ENCODE measurements at places on chromosomes 7 and 10.
A peak's percentile ranks its signal among the peaks of the same experiment; 100 is the strongest.

DNA sequence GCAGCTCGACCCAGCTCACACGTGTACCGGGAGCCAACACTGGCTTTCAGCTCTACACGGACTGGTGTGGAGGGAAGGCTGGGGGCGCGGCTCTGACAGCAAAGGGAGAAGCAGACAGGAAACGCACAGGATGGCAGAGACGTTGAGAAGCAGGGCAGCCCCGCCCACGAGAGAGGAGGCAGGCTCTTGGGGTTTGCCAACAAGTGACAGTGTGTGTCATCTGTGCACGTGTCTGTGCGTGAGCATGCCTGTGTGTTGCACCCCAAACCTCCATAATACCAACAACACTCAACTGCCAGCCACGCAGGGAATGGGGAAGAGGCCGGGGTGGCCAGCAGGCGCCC, 64.4 kb upstream of the PDGFA start:
- peak; percentile 95 for DNase-seq

DNA sequence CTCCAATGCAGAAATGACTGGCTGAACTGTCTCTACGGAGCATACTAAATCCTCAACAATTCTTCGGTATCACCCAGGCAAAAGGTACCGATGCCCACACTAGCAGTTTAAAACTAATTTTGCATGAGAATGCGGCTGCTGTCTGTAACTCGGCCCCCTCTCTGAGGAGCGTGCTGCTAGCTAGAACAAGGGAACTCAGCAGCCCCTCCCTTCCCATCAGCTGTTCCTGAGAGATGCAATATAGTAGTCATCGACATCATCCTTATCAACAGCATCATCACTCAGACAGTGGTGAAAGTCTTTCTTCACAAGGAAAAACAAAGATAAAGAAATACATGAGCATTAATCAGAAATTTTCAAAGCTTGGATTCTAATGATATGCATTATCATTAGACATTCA, 189.1 kb upstream of the FRMD4A start:
- DNase-seq, result no peak

DNA sequence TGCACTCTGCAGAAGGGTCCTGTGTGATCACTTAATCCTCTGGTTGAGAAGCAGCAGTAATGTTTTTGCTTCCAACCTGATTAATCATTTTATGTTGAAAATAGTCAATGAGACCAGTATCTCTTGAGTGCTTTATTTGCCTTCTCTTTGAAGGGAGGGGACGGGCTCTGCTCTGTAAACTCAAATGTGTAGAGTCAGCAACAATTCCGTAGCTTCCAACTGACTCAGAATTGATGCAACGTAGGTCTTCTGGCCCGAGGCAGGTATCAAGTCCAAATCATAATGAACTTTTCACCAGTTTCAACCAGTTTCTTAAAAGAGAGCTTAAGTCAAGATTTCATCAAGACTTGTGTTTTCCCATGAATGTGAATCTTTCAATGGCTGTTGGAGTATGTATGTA, 26.3 kb downstream of the GUSB start:
- no peak for DNase-seq

DNA sequence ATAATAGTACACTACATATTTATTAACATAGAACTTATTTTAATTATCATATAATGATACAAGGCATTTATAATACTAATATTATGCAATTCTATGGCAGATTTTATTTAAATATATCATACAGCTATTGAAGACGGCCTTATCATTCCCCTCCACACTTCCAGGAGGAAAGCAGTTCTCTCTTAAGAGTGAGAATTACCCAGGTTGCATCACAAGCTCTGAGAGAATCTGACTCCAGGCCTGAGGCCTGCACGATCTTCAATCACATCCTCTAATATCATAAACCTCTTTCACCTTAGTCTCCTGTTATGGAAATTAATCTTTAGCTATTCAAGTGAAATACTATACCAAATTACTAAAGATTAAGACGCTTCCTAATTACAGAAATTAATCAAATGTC, 564.4 kb downstream of the PARD3 start:
- DNase-seq, result no peak

- no peak for DNase-seq
Observed at GRCh38 chr7:3309140-3309539, 8.1 kb downstream of the SDK1 start.

DNA sequence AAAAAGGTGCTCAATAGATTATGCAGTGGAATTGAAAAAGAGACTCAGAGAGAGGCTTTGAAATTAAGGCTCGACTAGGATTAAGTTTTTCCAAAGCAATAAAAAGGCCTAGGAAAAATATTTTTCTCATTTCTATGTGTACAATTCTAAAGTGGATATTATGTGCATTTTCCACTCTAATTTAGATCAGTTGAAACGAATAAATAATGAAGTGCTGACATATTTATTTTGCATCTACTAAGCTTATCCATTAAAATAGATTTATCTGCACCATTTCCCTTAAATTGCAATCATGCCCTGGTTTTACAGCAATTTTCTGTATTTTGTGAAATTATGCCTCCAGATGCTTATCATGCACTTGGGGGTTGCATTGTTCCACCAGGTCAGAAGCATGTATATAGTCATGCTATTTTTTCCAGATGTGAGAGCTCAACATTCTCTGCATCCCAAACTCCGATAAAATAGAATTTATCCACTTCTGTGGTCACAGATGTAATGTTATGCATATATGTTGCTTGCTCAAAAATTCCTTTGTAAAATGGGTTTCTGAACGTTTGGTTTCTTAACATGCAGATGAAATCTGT, 18.3 kb downstream of the FIGNL1 start:
- no peak for DNase-seq

DNA sequence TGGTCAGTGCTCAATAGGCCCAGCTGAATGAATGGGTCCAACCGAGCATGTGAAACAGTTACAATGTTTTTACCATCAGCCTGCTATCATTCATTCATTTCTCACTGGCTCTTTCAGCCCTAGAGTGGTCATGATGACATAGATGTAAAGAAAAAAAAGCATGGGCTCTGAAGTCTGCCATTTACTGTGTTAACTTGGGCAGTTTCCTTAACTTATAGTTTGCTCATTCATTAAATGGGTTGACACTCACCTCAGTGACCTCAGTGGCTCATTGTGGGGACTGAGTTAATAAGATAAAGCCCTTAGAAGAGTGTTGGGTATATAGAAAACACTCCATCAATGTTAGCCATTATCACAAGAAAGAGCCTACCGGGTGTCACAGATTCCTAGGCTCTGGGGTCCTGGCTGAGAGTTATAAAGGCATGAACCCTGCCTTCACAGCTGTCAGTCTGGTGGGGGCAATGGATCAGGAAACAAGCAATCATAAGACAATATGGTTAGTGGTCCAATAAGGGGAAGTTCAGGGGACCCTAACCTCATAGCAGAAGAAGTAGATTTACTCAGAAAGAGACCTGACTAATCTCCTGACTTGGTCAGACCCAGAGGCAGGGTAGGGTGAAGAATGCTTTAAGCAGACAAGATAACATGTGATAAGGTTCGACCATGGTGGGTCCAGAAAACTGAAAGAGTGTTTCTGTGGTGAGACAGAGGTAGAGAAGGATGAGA, 29.7 kb upstream of the GPAM start:
- DNase-seq, result peak; percentile 4

GRCh38 chr7:91941450-91941849, 788 bp downstream of the AKAP9 start:
- peak; percentile 56 for DNase-seq

DNA sequence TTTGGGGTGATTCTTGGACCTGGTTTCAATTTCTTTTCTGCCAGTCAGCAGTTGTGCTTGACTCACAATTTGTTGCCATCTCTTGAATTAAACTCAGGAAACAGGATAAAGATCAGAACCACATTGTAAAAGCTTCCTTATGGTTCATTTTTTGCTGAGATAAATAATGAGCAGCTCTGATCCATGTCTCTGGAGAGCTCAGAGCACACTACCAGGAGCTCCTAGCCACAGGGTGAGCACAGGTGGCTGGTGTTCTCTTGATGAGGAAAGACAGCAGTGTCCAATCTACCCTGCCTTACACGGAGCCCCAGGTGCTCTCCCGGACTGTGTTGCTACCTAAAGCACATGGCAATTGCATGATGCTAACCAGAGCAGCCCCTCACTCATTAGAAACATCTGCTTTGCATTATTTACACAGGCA, 17.2 kb upstream of the FAM170B start:
- DNase-seq, result no peak

DNA sequence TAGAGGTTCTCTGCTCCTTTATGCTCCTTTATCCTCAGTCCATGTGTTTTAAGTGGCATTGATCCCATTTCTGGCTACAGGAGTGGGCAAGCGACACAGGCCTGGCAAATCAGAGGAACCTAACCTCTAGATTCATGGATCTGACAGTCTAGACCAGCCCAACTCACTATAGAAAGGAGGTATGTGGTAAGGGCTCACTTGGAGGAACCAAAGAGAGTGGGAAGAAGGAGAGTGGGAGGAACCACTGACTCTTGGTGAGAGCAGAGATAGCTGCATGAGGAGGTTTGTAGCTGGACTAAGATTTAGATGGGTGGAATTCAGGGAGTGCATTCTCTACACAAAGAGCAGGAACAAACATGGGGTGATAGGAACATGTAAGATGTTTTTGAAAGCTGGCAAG, 11.6 kb upstream of the FRAT1 start:
- DNase-seq, result no peak

GRCh38 chr7:75565132-75565837, 73.2 kb downstream of the SPDYE5 start:
- DNase-seq, result no peak

- no peak for DNase-seq
Observed at GRCh38 chr10:852386-852785, 79.1 kb downstream of the LARP4B start.

DNA sequence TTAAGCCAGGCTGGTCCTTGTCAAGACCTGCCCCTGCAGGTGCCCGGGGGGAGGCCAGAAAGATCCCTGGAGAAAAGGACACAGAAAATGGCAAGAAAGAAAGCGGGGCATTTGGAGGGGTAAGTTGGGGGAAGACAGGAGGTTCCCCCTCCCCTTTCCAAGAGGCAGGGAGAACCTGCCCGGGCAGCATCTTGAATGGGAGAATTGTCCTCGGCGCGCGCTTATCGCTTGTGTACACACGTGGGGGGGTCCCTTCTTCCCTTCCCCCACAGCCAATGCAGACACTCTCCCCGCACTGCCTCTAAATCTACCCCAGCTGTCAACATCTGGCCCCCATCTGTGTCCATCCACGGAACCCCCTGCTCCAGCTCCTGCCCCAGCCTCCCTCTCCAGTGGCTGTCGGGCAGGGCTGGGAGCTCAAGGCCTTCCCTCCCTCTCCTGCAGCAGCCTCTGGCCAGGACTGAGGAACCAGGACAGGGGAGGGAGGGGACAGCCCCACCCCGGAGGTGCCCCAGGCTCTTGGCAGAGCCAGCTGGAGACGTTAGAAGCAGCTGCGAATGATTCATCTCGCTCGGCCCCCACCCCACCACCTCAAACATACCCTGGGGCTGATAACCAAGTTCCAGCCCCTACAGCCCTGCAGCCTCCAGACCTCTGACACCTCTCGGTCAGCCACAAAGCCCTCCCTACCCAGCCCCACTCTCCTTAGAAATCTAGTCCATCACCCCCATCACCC, 25.3 kb downstream of the EPHB4 start:
- no peak for DNase-seq

GRCh38 chr7:66146701-66147100, 32.1 kb downstream of the CRCP start:
- DNase-seq, result no peak

- no peak for DNase-seq
Observed at GRCh38 chr7:130955565-130955919, 221.5 kb upstream of the KLF14 start.

DNA sequence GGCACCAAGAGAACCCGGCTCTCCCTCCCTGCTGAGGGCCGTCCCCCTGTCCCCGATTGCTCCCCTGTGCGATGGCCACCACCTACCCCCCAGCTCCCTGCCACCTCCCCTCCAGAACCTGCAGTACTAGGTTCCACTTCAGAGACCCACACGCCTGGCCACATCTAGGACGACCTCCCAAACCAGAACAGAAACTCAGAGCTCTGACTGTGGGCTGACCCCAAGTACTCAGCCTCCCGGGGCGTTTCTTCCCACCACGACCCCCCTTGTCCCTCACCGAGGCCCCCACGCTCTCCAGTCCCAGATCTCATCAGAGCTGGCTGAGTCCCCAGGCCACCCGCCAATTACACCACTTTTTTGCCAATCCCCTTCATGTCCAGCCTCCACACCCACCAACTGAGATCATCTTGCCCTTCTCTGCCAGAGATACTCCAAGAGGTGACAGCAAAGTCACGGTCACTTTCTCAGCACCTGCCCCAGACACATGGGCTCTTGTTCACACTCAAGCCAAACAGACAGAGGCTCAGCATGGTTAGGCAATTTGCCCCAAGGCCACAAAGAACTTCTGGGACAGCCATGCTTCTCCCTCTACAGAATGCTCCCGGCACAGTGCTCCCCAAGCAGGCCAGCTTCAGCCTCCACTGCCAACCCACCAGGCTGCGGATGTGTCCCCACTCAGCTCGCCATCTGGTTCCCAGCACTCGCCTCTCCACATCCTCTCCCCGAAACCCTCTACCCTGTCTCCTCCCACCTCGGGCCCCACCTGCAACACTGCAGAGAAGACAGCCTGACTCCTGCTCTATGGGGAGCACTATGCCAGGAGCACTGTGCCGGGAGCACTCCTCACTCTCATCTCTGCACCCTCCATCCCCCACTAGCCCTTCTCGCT, 4.7 kb downstream of the TMEM120A start:
- no peak for DNase-seq

GRCh38 chr7:134532180-134532953, 5.0 kb downstream of the AKR1B10 start:
- no peak for DNase-seq

DNA sequence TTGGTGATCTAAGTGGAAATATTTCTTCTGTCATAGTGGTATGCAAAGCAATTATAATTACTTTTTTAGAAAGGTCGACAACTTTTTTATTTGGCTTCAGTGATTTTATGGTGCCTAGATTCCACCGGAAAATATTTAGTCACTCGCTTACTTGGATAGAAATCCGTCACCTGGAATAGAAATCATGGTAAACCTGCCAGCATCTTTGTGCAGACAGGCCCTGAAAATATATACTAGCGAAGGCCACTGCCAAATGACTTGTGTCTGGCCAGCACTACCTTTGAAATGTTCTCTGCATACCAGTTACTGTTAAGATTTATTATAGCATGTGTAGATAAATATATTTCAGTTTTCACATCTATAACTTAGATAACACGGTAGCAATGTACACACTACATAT, 226.4 kb downstream of the AGMO start:
- no peak for DNase-seq

GRCh38 chr7:36490419-36490830, 100.8 kb downstream of the ANLN start:
- DNase-seq, result no peak

- DNase-seq, result no peak
Observed at GRCh38 chr10:61257956-61258496, 195.2 kb downstream of the TMEM26 start.

DNA sequence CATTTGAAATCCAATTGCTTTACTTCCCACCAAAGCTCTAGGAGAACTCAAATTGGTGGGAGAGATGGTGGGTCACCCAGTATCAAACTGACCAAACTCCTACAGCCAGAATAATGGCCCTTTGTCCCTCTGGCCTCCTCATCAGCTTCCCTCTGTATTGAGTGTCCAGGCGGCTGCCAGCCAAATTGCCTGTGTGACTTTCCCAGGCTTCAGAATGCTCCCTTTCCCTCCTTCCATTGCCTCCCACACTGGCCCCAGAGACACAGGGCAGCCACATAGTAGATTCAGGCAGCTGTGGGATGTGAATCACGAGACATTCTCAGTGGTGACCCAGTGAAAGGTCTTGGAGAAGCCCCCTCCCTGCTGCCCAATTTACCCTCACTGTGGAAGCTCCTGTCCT, 12.7 kb upstream of the VDAC2 start:
- no peak for DNase-seq

All from activated CD4-positive, alpha-beta T cell treated with anti-CD3 and anti-CD28 coated beads, Interleukin-2, Interleukin-6, amounts not matched to agents 100 ng/mL and 50 ng/mL, durations not matched to agents 16 hours and 8 hours (primary cell).